ENCODE measurements at places on chromosomes 5 and 9. TPM values are rescaled to one million over a fixed set of nuclear protein-coding genes. Genes with fewer than 3 reads are reported as not detected.
A peak's percentile ranks its signal among the peaks of the same experiment; 100 is the strongest.

DNA sequence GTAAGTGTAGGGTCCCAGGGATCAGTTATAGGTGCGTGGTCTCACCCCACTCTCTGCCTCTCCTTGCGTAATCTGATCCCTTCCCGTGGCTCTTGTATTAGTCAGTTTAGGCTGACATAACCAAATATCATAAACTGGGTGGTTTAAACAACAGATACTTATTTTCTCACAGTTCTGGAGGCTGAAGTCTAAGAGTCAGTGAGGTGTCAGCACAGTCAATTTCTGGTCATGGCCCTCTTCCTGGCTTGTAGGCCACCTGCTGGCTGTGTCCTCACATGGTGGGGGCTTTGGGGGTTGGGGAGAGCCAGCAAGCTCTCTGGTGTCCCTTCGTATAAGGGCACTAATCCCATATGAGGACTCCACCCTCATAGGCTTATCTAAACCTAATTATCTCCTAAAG lies 32.3 kb downstream of the CARTPT start:
- no peak for DNase-seq

DNA sequence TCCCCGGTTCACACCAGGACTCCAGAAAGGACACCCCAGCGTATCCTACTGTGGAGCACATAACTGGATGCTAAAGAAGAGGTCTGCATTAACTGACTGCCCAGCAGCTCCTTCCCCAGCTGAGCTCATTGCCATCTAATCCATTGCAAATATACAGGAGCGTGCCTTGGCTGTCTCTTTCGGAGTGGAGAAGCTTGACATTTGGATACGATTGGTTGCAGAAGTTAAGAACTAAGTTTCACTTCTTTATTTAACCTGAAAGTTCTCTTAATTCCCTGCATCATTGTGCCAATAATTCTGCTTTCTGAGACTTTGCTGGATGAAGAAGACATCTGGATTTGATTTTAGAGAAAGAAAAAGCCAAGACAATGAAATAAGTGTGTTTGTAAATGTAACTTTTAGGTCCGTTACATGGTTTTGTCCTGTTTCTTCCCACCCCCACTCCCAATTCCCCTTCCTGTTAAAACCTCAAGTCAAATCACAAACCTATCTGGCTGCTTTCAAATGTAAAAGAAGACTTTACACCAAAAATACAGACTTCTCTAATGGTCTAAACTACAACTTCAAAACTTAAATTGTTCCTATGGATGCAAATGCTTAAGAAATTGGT lies 33.9 kb downstream of the TAS2R1 start:
- peak; percentile 21 for DNase-seq

- DNase-seq: no peak
Observed at GRCh38 chr5:32542216-32543059, 42.9 kb upstream of the SUB1 start.

DNA sequence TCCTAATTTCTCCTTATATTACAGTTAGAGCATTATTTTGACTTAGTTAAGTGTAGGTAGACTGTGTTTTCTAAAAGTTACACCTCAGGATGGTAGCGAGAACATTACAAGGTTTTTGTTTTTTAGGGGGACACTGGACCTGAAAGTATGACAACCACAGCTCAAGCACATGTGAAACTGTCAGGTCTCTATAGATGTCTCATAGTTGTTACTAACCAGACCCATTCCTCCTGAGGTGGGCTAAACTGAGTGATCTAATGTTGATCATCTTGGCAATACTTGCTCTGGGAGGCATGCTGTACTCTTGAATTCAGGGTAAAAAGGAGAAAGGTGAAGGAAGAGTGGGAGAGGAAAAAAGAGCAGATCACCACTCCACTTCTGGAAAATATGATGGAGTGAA lies 196.6 kb upstream of the RASEF start:
- DNase-seq: no peak

- DNase-seq: no peak
Observed at GRCh38 chr5:106822851-106823250, 847.9 kb downstream of the EFNA5 start.

GRCh38 chr9:112969730-112970129 lies 42.3 kb downstream of the ZNF883 start:
- DNase-seq: no peak

- DNase-seq: no peak
Observed at GRCh38 chr5:61686491-61687257, 354.6 kb downstream of the ZSWIM6 start.

DNA sequence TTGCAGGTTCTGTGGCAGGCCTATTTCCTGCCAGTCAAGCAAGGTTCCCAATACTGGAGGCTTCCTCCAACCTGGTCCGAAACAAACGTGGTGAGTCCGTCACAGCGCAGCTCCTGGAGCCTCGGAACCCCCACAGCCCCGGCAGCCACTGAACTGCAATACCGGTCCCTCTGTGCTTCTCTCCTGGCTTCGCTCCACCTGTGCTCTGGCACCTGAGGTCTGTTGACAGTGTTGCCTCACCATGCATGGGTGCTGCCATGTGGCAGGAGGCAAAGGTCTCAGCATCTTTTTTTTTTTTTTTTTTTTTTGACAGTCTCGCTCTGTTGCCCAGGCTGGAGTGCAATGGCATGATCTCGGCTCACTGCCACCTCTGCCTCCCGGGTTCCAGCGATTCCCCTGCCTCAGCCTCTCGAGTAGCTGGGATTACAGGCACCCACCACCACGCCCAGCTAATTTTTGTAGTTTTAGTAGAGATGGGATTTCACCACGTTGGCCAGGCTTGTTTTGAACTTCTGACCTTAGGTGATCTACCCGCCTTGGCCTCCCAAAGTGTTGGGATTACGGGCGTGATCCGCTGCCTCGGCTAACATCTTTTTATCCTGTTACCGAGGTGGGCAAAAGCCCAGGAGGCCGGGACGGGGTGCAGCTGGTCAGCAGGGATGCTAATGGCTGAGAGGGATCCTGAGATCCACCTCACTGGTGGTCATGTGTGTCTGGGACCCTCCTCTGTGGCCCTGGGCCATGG lies 57.1 kb upstream of the RNU6ATAC start:
- DNase-seq: no peak

PCDHGA7 gene
- total RNA-seq: 29.0 TPM

SPEF2 gene
- 10.3 TPM for total RNA-seq
